Stromal cell of bone marrow (primary cell): ENCODE measurements at places on chromosomes 12 and 14.

- DNase-seq: no peak
Observed at GRCh38 chr12:131383741-131384543, 326.9 kb upstream of the SFSWAP start.

GRCh38 chr14:34300882-34301734, 160.9 kb downstream of the SPTSSA start:
- peak; percentile 33 for DNase-seq

GRCh38 chr12:321606-322326, 59.1 kb upstream of the SLC6A13 start:
- no peak for DNase-seq

DNA sequence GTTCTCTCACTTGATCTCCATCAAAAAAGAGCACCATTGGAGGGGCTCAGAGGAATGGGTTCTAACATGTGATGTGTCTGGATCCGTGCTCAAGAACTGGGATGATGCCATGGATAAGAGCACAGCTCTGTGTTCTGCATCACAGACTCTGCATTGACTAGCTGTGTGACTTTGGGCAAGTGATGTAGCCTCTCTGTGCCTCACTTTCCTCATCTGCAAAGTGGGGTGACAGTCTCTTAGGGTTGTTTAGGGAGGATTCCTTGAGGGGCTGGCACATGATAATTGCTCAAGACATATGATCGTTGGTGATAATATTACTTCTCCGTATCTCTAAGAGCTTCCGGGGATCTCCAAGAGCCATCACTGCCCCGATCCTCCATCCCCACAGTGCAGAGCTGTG, 202.3 kb downstream of the CHST11 start:
- no peak for DNase-seq

- DNase-seq: no peak
Observed at GRCh38 chr12:75042125-75042524, 167.5 kb downstream of the KCNC2 start.

DNA sequence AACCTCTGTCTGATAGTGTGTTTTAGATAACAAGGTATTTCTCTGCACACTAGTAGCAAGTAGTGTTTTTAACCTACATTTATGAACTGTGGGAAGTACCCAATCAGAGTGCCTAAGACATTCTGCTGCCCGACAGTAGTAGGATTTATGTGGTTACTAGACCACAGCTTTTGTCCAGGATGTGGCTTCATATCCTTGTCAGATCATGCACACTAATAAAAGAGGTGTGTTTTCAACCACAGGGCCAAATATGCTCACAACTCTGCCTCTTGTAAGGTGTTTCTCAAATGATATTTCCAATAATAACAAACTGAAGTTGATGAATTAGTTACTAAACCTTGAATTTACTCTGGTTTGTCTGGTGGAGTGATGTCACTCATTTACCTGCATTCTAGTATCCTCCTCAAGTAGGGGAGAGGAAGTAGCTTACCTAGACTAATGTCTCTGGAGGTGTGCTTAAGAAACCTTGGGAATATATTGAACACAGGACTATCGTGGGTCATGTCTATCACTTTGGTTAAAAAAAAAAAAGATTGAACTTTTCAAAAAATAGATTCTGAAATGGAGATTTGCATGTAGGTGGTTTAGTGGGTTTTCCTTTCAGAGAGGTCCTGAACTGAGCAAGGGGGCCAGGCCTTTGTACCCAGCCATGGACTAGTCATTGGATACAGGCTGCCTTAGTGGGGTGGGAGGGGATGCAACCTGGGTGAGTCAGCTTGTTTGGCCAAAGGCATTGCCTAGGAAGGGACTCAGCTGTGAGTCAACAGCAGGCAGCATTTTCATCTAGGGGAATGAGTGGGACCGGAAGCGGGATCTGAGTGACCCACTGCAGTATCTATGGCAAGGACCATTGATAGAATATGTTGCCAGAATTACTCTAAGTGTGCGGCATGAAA, 14.1 kb downstream of the FBXW8 start:
- peak; percentile 40 for DNase-seq

DNA sequence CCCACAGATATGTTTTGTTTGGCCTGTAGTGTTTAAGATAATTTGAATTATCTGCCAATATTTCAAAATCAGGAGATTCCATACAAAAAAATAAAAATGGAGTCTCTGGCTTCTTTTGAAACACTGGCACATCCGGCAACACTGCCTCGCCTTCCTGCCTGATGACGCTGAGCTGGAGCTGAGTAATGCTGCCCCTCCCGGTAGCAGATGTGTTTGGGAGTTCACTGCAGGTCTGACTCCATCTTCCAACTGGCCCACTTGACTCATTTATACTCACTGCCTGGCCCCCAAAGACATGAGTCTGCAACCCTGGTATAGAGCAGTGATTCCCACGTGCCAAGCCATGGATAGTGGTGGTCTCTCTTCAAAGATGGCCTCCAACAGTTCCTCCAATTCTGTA, 7.4 kb downstream of the CIT start:
- peak; percentile 96 for DNase-seq

DNA sequence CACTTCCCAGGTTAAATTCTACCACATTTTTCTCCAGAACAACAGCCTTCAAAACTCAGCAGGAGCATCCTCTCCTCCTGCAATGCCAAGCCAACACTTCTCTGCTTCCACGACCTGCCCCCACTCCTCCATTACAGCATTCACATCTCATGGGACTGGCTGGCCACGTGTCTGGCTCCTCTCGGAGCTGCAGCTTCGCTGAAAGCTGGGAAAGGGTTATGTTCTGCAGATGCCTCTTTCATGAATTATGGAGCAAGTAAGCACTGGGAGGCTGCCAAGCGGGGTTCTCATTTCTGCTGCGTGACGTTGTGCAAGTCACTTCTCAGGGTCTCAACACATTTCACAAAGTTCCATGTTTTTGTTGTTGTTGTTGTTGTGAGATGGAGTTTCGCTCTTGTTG, 142.2 kb upstream of the RFLNA start:
- no peak for DNase-seq

DNA sequence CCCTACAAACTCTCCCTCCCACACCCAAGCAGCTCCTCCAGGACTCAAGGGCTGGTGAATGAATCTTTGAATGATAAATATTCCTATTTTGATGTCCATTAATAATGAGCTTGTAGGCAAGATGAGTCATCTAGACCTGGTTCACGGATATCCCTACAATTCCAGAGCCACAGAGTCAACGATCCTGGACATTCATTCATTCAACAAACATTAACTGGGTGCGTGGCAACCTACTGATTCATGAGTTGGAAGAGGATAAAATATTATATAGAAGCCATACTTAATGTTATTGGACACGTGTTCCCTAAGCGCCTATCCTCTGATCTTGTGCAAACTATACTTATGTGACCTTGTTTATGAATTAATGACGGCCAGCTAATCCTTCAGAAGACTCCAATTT, 420 bp upstream of the OTUB2 start:
- no peak for DNase-seq
